ENCODE measurements at places on chromosomes 5 and 9.

DNA sequence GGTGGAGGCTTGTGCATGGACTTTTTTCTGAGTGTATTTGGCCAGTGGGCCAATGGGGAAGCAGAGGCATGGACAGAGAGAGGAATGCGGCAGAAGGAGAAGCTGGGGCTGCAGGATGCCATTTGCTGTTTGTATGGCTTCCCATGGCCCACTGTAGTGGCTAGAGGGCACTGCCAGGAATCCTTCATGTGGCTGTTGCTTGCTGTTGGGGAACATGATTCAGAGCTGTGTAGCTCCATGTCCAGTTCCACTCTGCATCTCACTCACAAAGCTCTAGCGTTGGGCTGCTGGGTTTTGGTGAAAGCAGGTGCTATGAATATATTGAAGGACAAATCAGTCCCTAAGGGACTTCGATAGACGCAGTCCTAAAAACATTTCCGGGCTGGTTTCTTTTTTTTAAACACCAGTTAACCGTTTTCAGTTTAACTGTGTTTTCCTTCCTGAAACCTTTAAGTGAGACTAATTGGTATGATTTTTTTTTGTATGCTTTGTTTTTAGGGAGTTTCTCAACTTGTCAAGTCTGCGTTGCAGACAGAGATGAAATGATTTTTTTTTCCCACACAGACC lies 51.3 kb downstream of the SLC22A5 start:
- DNase-seq, result peak; percentile 30

- DNase-seq, result no peak
Observed at GRCh38 chr9:35759795-35760194, 5.7 kb upstream of the MSMP start.

DNA sequence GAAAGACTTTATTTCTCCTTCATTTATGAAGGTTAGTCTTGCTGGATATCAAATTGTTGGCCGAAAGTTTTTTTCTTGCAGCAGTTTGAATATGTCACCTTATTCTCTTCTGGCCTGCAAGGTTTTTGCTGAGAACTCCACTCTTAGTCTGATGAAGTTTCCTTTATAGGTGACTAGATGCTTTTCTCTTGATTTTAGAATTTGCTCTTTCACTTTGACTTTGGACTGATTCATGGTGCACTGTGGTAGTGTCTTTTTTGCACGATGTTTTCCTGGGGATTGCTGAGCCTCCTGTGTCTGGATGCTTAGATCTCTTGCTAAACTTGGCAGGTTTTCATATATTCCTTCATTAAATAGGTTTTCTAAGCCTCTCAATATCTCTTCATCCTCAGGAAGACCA lies 12.4 kb downstream of the AHRR start:
- no peak for DNase-seq

DNA sequence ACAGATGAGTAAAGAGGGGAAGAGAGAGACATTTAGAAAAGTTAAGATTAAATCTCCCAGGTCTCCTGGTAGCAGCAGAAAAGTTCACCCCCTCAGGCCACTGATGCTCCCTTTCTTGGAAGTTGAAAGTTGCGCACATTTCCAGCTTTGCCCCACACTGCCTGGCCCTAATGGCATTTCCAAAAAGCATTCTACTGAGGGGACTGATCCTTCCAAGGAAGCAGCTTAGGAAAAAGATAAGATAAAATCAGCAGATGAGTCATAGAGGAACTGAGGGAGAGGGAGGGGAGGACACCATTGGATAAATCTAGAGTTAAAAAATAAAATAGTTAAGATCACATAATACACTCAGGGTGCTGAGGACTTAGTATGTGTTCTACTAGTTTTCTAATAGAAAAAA lies 67.6 kb upstream of the SLC12A2 start:
- no peak for DNase-seq
